ENCODE measurements at places on chromosomes 7 and 10. TPM values are rescaled to one million over a fixed set of nuclear protein-coding genes. Genes with fewer than 3 reads are reported as not detected.

- no peak for DNase-seq
These were observed 915.4 kb upstream of the AUTS2 start for GRCh38 chr7:68682910-68683309.

The SLC29A3 gene
- total RNA-seq = 0.72 TPM

The MMP21 gene
- not detected for total RNA-seq

DNA sequence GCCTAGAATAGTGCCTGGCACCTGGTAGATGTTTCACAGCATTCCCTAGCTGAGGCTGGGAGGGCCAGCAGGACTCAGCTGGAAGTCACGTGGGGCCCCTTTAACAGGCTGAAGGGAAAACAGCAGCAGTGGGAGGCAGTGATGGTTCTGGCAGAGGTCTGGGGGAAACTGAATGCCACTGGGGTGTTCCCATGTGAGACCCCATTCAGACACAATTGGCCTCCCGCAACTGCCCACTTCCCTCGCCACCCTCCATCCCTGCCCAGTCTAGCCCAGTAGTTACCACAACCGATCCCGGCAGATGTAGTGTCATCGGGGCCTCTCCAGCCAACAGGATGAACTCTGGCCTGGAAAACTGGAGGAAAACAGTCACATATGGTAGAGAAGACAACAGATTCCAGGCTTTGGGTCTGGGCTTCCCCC lies 38.3 kb downstream of the FRMPD2 start:
- no peak for DNase-seq

DNA sequence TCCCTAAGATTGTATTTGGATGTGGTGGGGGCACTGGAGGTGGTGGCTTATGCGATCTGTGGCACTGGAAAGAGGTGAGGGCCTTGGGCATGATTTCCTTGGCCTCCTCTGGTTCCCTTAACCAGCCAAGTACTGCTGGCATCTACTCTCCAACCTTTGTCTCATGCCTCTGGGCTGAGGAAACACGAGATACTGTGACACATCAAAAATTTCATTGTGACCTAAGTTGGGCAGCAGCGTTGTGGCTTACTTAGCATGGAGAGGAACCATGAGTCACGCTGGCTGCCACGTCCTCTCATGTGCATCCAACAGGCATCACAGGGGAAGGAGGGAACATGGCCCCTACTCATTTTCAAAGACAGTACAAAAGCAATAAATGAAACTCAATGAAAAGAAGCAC lies 29.7 kb upstream of the GSDME start:
- peak; percentile 99 for DNase-seq

Data from IMR-90 (cell line).